ENCODE measurements at places on chromosomes 4 and X.

- no peak for DNase-seq
Measured at GRCh38 chr4:94307231-94307871, 35.3 kb downstream of the HPGDS start.

GRCh38 chr4:76035141-76035540 is 729 bp downstream of the CXCL11 start:
- no peak for DNase-seq

- DNase-seq, result no peak
Measured at GRCh38 chr4:109801895-109802319, at the start of gene CFI. Gene CFI (minus strand): TSS chr4:109801999. CDS start chr4:109801971, 28 bp downstream.

GRCh38 chrX:150731795-150732194 is 38.6 kb downstream of the MTMR1 start:
- DNase-seq, result peak; percentile 17

DNA sequence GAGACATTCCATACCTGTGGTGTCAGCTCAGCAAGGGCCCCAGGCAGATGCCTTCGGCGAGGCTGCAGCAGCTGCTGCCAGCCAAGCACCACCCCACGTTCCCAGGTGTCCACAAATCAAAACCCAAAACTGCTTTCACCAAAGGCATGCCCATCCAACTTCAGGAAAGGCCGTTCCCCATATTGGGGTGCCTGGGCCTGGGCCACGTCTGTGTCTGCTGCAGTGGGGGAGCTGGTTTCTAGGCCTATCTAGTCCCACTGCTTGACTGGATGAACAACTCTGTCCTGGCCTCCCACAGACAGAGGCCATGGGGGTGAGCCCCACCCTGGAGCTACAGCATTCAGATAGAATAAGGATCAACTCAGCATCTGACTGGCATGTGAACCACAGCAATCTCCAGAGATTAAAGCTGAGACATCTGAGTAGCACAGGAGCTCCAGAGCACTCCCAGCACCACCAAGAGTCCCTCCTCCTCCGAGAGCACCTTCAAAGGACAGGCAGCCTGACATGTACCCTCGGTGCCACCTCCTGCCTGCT is 37.0 kb downstream of the NAT8L start:
- no peak for DNase-seq

DNA sequence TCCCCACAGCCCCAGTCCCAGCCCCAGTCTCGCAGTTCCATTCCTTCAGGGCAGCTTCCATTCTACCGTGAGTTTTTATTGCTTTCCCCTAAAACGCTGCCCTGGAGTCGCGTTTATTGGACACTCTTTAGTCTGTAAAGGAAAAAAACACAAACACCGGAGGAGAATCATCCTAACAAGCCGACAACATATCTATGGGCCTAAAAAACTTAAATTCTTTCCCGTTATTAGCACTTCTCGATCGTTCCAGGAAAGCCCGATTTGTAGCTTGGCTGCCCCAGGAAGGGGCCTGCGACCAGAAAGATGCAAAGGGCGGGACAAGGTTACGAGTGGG is 178.5 kb downstream of the CBR4 start:
- no peak for DNase-seq

- DNase-seq, result no peak
Measured at GRCh38 chr4:66852843-66853242, 692.5 kb downstream of the CENPC start.

GRCh38 chr4:1062419-1062818 is 50.9 kb downstream of the RNF212 start:
- no peak for DNase-seq

DNA sequence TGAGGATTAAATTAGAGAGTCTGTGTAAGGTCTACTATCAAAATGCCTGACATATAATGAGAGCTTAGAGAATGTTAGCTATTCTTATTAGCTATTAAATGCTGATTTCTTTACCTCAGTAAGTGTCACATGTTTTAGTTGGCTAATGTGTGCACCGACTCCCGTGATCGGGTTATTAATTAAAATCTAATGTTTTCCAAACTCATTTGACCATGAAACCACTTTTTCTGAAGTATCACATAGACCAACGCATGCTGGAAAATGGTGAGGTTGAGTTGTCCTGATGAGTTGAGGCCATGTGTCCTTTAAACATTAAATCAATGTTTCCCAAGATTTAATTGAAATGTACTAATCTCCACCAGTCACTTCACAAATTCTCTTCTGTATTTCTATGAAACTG is 84.8 kb upstream of the C1QTNF7 start:
- no peak for DNase-seq

Measured in stimulated activated CD4-positive, alpha-beta T cell treated with anti-CD3 and anti-CD28 coated beads, Interleukin-1b, Interleukin-23, amount 100 ng/mL, for 1 hour (primary cell).